ENCODE measurements at places on chromosomes 7 and 10.

GRCh38 chr7:99267481-99267840 lies 5.2 kb upstream of the MYH16 start:
- no peak for DNase-seq

DNA sequence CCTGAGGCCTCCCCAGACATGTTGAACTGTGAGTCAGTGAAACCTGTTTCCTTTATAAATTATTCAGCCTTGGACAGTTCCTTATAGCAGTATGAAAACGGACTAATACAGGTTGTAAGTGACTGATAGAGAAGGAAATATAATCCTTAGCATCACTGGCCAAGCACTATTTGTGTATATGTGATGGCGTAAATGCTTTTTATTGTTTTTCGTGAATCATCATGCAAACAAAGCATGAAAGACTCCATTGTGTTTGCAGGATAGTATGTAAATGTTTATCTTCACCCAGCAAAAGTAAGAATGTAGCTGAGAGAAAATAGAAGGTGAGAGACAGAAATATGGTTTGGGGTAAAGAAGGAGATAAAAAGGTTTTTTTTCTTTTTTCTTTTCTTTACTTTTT lies 92.5 kb upstream of the LRGUK start:
- DNase-seq: no peak

DNA sequence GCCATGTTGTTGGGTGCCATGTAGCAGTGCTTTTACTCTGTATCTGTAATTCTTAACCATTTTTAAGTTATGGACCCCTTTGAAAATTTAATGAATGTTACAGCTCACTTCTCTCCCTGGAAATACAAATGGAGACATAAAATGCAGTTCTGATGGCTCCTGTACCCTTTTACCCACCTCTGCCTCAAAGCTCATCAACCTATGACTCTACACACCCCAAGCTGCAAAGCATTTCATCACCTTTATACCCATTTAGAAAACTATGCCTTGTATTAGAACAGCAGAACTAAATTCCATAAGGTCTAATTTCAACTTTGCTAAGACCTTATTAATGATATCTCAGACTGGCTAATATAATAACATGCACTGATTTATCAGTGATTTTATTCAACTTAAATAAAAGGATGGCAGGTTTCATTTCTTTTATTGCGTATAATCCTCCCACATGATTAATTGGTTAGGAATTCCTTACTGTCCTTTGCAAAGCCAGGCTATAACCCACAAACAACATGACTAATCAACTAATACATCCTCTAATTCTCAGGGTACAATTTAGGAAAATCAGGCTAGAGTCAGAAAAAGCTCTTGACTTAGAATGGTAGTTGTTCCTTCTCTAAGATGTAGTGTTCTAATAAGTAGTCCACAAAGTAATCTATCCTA lies 68.1 kb downstream of the CPEB3 start:
- no peak for DNase-seq

DNA sequence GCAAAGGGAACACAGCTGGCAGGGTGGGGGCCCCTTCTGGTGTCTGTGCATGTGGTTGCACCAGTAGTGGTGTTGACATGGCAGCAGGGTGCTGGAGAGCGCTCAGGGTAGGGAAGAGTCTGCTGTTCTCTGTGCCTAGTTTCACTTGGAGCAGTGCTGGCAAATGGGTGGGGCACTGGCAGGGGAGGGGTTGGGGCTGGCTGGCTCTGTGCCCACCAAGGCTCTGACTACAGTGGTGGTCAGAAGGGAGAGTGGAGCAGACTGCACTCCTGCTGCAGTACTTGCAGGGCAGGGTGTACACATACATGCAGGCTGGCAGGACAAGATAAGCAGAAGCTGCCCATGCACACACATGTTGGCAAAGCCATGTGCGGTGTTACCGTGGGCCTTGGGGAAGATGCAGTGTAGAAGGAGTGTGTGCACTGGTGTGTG lies 18.2 kb downstream of the FAM25A start:
- DNase-seq: no peak

DNA sequence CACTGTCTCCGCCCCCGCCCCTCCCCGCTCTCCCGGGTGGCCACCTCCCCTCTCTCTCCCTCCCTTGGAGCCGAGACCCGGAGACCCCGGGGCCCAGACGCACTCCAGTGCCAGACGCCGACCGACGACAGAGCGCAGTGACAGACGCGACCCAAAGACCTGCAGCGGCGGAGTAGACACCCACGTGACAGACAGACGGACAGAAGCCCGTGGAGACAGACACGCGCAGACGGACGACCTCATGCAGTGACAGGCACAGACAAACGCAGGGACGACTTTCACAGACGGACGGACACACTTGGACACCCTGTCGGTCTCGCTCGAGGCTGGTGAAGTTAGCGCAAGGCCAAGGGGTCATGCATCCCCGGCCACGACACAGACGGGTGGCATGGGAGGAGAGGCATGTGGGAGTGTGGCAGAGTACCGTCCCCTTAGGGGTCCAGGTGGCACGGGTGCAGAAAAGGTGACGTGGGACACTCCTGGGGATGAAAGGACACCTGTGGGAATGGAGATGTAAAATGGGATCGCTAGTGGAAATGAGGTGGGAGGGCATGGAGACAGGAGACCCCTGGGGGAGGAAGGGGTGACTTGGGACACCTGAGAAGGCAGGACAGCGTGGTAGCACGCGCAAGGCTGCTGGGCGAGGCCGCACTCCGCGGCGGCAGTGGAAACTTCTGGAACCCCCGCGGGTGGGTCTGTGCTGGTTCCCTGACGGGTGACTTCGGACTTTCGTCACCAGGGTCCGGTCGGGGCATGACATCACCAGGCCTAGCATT lies 456 bp upstream of the ACHE start:
- DNase-seq: no peak

DNA sequence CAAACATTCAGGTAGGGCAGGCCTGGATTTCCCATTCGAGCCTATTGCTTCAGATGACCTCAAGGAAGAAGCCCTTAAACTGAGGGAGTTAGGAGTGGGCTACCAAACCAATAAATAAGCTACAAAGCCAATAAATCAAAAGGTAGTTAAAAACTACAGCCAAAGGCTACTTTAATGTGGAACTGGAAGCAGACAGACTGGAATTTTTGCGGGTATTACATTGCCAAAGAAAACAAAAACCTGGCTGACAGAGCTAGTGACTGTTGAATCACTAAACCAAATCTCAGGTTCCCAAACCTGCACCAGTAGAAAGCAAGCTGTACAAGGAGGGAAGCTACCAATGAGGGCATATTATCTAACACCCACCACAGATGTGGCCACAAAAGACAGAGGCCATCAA lies 315.6 kb downstream of the GRM8 start:
- no peak for DNase-seq

- no peak for DNase-seq
These were observed 1.7 kb downstream of the PDE1C start for GRCh38 chr7:32068411-32069101.

DNA sequence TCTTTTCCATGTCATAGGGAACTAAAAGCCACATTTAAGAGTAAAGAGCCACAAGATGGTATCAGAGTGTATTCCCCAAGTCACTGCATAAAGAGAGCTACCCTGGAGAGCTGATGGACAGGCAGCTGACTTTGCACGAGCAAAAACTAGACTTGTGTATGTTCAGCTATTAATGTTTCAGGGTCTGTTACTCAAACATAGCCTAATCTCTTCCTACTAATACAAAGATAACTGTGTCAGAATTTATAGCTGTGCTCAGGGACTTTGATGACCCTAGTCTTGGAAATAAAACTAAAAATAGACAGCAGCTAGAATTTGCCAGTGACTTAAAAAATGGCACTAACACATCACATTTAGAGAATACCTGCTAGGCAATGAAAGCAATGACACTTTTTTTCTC lies 45.5 kb upstream of the LRRTM3 start:
- DNase-seq: no peak

GRCh38 chr7:133502498-133502897 lies 249.6 kb downstream of the EXOC4 start:
- DNase-seq: no peak
